ENCODE measurements at places on chromosomes 5 and 9.

DNA sequence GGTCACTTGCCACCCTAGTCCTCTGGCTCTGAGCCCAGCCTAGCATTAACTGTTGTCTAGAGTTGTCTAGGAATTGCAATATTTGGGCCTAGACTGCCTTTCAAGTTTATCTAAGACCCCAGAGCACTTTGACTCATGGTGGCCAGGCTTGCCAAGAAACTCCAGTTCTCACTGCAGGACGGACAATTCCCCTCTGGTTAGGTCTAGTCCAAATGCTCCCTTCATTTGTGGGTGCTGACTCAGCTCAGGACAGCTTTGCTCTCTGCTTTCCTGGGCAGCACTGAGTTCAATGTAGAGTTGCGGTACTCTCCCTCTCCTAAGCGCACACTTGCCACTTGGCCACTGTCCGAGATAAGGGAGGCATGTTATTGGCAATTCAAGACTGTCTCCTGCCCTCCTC lies 619.4 kb downstream of the TLE1 start:
- no peak for DNase-seq

- peak; percentile 9 for DNase-seq
Observed at GRCh38 chr9:3664044-3664443, 138.2 kb upstream of the RFX3 start.

GRCh38 chr9:107888773-107889227 lies 399.2 kb upstream of the KLF4 start:
- no peak for DNase-seq

DNA sequence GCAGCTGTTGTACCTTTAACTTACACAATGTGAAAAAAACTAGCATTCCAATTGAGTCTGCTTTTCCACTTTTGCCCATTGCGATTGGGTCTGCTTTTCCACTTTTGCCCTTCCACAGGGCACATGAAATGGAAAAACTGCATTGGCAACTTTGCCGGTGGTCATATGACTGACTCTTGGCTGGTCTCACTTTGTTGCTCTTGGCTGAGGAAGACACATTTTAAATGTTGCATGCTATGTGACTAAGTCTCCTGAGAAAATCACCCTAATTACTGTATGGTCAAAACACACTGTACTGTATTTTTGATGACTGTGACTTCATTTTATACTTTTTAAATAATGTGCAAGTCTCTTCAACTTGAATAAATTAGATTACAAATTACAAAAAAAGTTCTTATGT lies 1.6 kb upstream of the OXCT1 start:
- DNase-seq: peak; percentile 2

GRCh38 chr5:35162848-35163709 lies 67.2 kb downstream of the PRLR start:
- DNase-seq: no peak

DNA sequence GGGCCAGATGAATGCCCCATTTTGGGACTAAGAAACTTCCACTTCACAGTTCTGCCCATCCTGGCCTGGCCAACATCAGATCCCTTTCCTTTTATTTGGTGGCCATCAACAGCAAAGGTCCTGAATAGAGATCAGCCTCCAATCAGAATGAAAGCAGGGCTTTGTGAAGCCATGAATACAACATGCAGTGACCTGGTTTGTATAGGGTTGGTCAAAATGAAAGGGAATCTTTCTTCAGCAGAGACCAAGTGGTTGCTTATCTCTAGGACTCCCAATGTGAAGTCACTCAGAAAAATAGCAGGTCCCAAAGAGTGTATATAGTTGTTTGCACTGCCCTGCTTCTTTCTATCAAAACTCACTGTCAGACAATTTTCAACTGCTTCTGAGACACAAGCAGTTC lies 113.9 kb upstream of the SLC12A2 start:
- DNase-seq: no peak
